ENCODE measurements at places on chromosomes 5 and 9. TPM values are rescaled to one million over a fixed set of nuclear protein-coding genes. Genes with fewer than 3 reads are reported as not detected.
A peak's percentile ranks its signal among the peaks of the same experiment; 100 is the strongest.

The RGS7BP gene
- not detected for total RNA-seq

The C8G gene
- total RNA-seq, result 1.7 TPM

The WDR36 gene
- total RNA-seq, result 97.7 TPM

The SH2D3C gene
- total RNA-seq, result 22.2 TPM

The CMBL gene
- 0.35 TPM for total RNA-seq

The LOX gene
- 0.05 TPM for total RNA-seq

The LIFR gene
- total RNA-seq, result 0.12 TPM

- DNase-seq, result no peak
- no peaks in the 10 kb centered on the region for H3K36me3 ChIP-seq
- H3K4me3 ChIP-seq, result no peak overlapping the region
- no peaks in the 10 kb centered on the region for H3K4me1 ChIP-seq
- H3K27ac ChIP-seq, result no peak overlapping the region
These were observed 479.6 kb downstream of the ACTL7B start for GRCh38 chr9:108376140-108376539.

- peaks cover 62% of the 10 kb centered on the region for H3K36me3 ChIP-seq
- H3K4me1 ChIP-seq, result peaks cover 31% of the 10 kb centered on the region
- DNase-seq, result no peak
- no peaks in the 10 kb centered on the region for H3K27me3 ChIP-seq
- H3K4me3 ChIP-seq, result no peak overlapping the region
These were observed 95.8 kb downstream of the PLPP1 start for GRCh38 chr5:55438998-55439397.

- no peak overlapping the region for H3K4me3 ChIP-seq
- H3K27me3 ChIP-seq, result no peaks in the 10 kb centered on the region
- no peak overlapping the region for H3K27ac ChIP-seq
- peaks cover 10% of the 10 kb centered on the region for H3K36me3 ChIP-seq
These were observed 110.4 kb upstream of the GRHPR start for GRCh38 chr9:37311938-37312708.

DNA sequence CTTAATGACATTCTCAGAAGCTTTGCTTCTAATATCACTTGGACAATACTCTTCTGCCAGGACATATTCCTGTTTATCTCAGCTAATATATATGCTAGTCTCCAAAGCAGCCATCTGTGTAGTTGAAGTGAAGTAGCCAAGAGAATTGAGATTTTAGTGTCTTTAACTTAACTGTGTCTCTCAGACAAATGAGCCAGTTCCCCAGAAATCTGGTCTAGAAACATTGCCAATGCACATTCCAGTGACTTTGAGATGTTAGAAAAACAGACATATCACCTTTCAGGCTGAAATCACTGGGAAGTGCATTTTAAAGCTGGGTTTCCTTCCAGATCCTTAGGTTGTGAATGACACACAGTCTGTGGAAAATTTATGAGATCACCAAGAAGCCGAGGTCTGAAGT, 114.6 kb downstream of the MTX3 start:
- H3K27me3 ChIP-seq, result no peaks in the 10 kb centered on the region
- DNase-seq, result no peak
- H3K27ac ChIP-seq, result no peak overlapping the region
- no peak overlapping the region for H3K4me3 ChIP-seq

DNA sequence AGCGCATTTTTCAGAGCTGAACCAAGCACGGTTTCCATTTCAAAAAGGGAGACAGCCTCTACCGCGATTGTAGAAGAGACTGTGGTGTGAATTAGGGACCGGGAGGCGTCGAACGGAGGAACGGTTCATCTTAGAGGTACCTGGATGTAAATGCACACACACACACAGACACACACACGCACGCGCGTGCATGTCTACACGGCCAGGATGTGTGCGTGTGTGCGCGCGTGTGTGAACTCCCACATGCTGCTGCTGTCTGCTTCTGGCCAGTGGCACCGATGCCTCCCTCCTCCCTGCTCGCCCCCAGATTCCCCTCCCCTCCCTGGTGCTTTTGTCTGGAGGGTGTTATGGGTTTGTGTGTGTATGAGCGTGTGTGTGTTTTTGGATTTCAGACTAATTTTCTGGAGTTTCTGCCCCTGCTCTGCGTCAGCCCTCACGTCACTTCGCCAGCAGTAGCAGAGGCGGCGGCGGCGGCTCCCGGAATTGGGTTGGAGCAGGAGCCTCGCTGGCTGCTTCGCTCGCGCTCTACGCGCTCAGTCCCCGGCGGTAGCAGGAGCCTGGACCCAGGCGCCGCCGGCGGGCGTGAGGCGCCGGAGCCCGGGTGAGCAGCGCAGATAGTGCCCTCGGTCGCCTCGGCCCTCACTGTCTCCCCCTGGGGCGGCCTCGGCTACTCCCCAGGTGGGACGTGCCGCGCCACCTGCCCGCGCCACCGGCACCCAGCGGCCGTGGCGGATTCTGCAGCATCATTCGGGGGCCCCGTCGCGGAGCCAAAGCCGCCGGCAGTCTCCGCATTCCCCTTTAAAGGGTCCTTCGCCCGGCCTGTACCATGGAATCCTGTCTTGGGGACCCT, at the start of gene NTRK2:
TSS of gene NTRK2 (plus strand) at position 442 of the 850 bp plus-strand sequence. CDS start 1,020 bp downstream, outside the sequence.
- no peak within 1 kb of the TSS for H3K27ac ChIP-seq
- peak within 1 kb of the TSS; percentile 81 for H3K4me3 ChIP-seq
- peaks cover 13% of the 10 kb centered on the region for H3K4me1 ChIP-seq

DNA sequence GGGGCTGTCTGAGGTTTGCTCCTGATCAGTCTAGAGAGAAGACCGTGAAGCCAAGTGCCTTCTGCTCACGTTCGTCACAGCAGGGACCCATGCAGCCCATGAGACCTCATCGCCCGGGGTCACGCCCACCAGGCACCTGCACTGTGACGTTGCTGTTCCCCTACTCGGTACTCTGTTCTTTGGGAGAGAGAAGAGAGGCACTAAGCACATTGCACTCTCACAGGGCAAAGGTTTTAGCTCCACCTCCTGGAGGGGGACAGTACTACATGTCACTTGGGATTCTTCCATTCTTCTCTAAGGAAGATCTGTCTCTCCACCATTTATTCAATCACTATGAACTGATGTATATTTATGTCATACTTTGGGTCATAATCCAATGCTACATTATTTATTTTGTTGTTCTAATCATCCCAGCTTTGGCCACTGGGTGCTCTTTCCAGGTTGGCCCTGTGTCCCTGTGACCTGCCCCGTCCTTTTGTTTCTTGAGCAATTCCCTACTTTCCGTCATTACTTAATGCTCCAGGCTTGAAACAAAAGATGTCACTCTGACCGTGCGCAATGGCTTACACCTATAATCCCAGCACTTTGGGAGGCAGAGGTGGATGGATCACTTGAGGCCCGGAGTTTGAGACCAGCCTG, 31.4 kb upstream of the BRD3 start:
- H3K36me3 ChIP-seq, result no peaks in the 10 kb centered on the region
- H3K4me3 ChIP-seq, result no peak overlapping the region
- DNase-seq, result peak; percentile 90
- H3K27ac ChIP-seq, result no peak overlapping the region
- peaks cover 3% of the 10 kb centered on the region for H3K4me1 ChIP-seq

GRCh38 chr9:35826071-35826701, 2.3 kb downstream of the FAM221B start:
- peaks cover 9% of the 10 kb centered on the region for H3K27me3 ChIP-seq
- no peak overlapping the region for H3K4me3 ChIP-seq
- H3K27ac ChIP-seq, result peak overlapping the region; percentile 9
- H3K36me3 ChIP-seq, result no peaks in the 10 kb centered on the region
- DNase-seq, result peak; percentile 82

- H3K4me3 ChIP-seq, result no peak overlapping the region
- H3K27ac ChIP-seq, result no peak overlapping the region
- DNase-seq, result no peak
- H3K36me3 ChIP-seq, result no peaks in the 10 kb centered on the region
These were observed 30.4 kb upstream of the OTULINL start for GRCh38 chr5:14551211-14551610.

GRCh38 chr9:137158625-137159024, 11.2 kb downstream of the LRRC26 start:
- H3K36me3 ChIP-seq, result no peaks in the 10 kb centered on the region
- DNase-seq, result no peak
- H3K27me3 ChIP-seq, result peaks cover 27% of the 10 kb centered on the region
- no peak overlapping the region for H3K4me3 ChIP-seq
- H3K4me1 ChIP-seq, result peaks cover 9% of the 10 kb centered on the region
- H3K27ac ChIP-seq, result no peak overlapping the region

GRCh38 chr9:133286523-133286922, 11.5 kb upstream of the ABO start:
- DNase-seq, result no peak
- peaks cover 4% of the 10 kb centered on the region for H3K27me3 ChIP-seq
- no peaks in the 10 kb centered on the region for H3K36me3 ChIP-seq
- H3K4me3 ChIP-seq, result no peak overlapping the region

GRCh38 chr5:14996997-14997396, 125.4 kb upstream of the ANKH start:
- no peak for DNase-seq
- peaks cover 21% of the 10 kb centered on the region for H3K27me3 ChIP-seq
- peaks cover 3% of the 10 kb centered on the region for H3K36me3 ChIP-seq
- no peak overlapping the region for H3K4me3 ChIP-seq
- H3K4me1 ChIP-seq, result peaks cover 22% of the 10 kb centered on the region

GRCh38 chr5:116506488-116506887, 68.1 kb downstream of the SEMA6A start:
- H3K4me3 ChIP-seq, result no peak overlapping the region
- H3K4me1 ChIP-seq, result no peaks in the 10 kb centered on the region
- no peaks in the 10 kb centered on the region for H3K36me3 ChIP-seq
- no peaks in the 10 kb centered on the region for H3K27me3 ChIP-seq
- no peak for DNase-seq

- peak; percentile 74 for DNase-seq
- H3K4me3 ChIP-seq, result no peak overlapping the region
- no peaks in the 10 kb centered on the region for H3K4me1 ChIP-seq
- peaks cover 40% of the 10 kb centered on the region for H3K27me3 ChIP-seq
- H3K36me3 ChIP-seq, result no peaks in the 10 kb centered on the region
These were observed 161.1 kb downstream of the MAST4 start for GRCh38 chr5:66757219-66757833.

- no peaks in the 10 kb centered on the region for H3K27me3 ChIP-seq
- H3K27ac ChIP-seq, result no peak within 1 kb of the TSS
- H3K4me1 ChIP-seq, result no peaks in the 10 kb centered on the region
- H3K4me3 ChIP-seq, result no peak within 1 kb of the TSS
These were observed at the start of gene FCN1 for GRCh38 chr9:134917431-134918373. TSS of gene FCN1 (minus strand) at chr9:134917912. CDS start at chr9:134917871, 41 bp downstream.
